Caudate nucleus (tissue), 63 donors: ENCODE measurements at places on chromosomes 12 and 14.

DNA sequence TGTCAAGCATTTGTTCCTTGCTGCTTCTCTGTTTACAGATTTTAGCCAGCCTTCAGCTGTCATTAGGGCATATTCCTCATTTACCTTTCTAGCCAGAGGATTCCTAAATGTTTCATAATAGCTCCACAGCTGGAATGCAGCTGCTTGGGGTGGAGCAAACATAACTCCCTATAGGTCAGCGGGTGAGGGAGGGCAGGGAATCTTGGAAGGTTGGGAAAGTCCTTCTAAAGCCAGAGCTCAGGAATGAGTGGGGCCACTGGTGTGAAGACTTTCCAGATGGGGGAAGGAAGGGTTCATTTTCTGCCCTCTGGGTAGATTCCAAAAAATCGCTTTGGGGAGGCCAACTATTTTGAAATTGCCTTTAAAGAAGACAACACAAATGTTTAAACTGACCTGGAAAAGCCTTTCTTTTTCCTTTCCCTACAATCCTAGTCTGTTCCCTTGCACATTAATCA lies 16.3 kb upstream of the IRF2BPL start:
- no peak for DNase-seq

DNA sequence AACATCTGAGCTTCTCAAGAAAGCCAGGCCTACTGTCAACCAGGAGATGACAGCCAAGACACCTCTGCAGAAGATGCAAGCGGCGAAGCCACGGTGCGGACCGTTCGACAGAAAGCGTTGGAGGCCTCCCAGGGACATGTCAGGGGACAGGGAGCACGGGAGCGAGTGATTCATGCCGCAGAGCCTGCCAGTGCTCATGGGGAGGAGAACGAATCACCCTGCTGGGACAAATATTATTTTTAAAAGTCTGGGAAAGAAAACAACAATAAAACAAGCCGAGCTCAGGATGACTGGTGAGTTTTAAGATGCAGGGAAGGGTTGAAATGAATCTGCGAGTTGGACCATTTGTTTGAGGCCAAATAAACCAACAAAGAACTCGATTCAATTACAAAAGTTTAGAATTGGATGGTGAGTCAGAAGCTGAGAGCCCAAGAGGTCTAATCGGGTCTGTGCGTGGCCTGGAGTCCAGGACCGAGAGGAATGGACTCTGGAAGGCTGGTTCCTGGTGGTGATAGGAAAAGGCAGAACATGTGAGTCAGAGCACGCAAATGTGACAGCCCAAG lies 91.0 kb downstream of the RBM19 start:
- no peak for DNase-seq

- no peak for DNase-seq
These were observed 10.0 kb upstream of the TBC1D30 start for GRCh38 chr12:64814432-64814831.

GRCh38 chr14:53696217-53696965 lies 260.2 kb downstream of the BMP4 start:
- no peak for DNase-seq
